ENCODE measurements at places on chromosomes 16 and 17.

DNA sequence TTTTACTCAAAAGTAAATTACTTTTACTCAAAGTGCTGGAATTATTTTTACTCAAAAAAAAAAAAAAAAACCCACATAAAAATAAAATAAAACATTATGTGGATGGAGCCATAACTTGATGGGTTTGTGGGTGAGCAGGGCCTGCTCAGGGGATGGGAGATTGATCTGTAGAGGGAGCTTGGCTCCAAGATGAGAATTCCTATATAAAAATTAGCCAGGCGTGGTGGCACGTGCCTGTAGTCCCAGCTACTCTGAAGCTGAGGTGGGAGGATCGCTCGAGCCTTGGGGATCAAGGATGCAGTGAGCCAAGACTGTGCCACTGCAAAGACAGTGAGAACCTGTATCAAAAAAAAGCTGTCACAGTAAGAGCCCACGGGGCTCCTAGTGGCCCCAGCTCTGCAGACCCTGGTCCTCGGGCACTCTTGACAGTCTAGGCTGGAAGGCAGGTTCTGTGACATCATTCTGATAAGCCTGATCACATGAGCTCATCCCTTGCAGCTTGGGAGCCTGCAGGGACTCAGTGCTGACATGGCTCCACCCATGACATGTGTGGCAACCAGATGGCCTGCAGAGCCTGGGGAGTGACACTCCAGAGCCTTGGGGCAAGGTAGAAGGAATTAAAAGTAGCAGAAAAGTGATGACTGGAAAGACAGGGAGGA, 42.5 kb downstream of the ST3GAL2 start:
- no peak for DNase-seq

GRCh38 chr17:62189377-62189776, 124.3 kb upstream of the MED13 start:
- DNase-seq, result no peak

DNA sequence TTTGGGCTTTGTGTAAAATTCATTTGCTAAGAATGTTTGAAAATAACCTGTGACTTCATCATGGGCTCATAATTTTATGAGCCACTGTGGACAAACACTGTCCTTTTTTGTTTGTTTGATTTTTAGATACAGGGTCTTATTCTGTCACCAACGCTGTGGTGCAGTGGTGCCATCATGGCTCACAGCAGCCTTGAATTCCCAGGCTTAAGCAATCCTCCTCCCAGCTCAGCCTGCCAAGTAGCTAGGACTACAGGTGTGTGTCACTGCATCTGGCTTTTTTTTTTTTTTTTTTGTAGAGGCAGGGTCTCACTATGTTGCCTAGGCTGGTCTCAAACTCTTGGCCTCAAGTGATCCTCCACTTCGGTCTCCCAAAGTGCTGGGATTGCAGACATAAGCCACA, 8.3 kb downstream of the TEX2 start:
- DNase-seq, result no peak

- DNase-seq, result peak; percentile 64
Measured at GRCh38 chr16:85612191-85612800, 826 bp upstream of the GSE1 start.

- no peak for DNase-seq
Measured at GRCh38 chr17:732902-733720, 715 bp downstream of the TLCD3A start.

GRCh38 chr17:44378171-44378705, 11.2 kb downstream of the ITGA2B start:
- no peak for DNase-seq

- DNase-seq, result no peak
Measured at GRCh38 chr17:18278867-18279266, 18.4 kb downstream of the MIEF2 start.

Measured in uterus (tissue), 4 donors.